NCI-H1092 (cell line): ENCODE measurements at places on chromosomes 13 and 19.

DNA sequence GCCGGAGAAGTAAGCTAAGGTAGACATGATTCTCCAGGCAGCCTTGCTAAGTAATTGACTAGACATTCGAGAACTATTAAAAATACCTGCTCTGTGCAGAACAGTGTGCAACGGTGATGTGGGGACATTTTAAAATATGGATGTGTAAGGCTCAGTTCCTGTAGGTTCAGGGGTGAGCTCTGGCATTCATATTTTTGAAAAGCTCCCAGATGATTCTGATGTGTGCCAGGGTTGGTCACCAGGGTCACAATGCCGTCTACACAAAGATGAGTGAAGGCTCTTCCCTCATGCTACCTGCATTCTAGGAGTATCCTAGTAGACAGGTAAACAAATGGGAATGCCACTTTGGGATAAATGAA is 702 bp upstream of the EPSTI1 start:
- DNase-seq: no peak

DNA sequence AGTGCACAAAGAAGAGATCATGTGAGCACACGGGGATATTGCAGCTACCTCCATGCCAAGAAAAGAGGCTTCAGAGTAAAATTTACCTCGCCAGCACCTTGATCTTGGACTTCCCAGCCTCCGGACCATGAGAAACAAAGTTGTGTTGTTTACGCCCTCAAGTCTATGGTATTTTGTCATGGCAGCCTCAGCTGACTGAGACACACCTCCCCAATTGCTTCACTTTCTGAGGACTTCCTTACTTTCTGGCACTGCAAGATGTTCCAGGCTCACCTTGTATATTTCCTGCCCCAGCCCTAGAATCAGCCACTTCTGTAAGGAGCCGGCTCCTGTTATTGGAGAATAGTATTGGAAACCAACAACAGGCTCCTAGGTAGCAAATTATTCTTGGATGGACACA is 6.6 kb upstream of the CEBPG start:
- no peak for DNase-seq

DNA sequence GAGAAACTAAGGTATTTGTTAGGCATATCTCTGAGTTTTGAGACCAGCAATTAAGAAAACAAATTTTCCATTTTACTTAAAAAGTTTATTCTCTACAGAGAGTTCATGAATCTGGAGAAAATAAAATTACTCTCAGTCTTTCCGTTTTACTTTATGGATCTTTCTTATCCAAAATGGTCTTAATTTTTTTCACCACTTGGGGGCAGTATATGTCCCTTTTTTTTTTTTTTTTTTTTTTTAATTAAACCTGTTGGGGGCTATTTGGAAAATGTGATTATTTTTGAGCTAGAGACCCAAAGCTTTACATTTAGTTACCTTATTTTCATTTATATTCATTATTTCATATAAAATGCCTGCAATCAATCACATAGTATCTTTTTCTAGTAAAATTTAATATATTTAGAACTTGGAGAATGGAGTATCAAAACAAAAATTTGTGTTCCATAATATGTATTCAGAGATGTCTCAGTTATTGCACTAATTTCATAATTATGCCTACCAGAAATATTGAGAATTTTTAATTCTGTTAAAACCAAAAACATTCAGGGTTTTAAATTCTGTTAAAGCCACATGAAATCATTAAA is 27.1 kb downstream of the PIBF1 start:
- no peak for DNase-seq

GRCh38 chr13:36096461-36097416 is 34.4 kb downstream of the DCLK1 start:
- no peak for DNase-seq

- no peak for DNase-seq
Observed at GRCh38 chr19:7083076-7083956, 13.8 kb downstream of the ZNF557 start.

DNA sequence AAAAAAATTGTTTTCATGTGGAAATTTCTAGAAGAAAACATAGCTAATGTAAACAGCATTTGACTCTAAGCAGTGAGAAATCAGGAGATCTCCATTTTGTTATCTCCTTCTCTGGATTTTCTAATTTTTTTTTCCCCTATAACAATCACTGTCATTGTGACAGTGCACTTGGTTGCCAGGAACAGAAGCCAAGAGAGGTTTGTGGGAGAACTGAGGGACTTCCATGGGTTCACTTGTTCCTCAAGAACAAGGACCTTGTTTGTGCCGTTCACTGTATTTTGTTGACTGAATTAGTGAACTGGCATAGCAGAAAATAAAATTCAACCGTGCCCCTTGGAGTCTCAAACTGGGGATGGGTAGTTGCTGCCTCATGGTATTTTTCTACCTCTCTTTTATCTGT is 17.1 kb downstream of the SHISA7 start:
- no peak for DNase-seq

- DNase-seq: no peak
Observed at GRCh38 chr13:76968041-76968440, 19.7 kb downstream of the ACOD1 start.

DNA sequence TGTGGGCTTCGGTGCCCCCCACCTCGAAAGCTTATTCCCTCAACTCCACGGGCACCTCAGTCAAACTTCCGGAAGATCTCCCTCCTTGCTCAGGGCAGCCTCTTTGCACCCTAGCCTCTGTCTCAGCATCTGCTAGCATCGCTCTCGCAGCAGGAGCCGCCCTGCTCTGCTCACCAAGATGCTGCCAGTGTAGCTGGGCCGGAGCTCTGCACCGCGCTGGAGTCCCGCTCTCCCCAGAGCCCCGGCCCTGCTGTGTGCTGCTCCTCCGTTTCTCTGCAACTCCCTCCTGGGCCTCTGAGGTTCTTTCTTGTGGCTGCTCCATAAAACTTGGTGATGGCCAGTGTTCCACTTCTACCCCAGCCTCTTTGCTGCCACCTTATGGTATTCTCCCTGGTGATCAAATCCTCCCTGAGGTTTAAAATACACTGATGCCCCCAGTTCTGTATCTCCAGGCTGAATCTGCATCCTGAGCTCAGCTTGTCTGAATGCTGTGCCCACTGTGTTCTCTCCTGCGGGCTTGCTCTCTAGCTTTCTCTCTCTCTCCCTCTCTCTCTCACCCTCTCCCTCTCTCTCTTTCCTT is 198.0 kb downstream of the UQCRFS1 start:
- no peak for DNase-seq

- peak; percentile 58 for DNase-seq
Observed at GRCh38 chr13:60282708-60283107, 114.3 kb upstream of the TDRD3 start.

DNA sequence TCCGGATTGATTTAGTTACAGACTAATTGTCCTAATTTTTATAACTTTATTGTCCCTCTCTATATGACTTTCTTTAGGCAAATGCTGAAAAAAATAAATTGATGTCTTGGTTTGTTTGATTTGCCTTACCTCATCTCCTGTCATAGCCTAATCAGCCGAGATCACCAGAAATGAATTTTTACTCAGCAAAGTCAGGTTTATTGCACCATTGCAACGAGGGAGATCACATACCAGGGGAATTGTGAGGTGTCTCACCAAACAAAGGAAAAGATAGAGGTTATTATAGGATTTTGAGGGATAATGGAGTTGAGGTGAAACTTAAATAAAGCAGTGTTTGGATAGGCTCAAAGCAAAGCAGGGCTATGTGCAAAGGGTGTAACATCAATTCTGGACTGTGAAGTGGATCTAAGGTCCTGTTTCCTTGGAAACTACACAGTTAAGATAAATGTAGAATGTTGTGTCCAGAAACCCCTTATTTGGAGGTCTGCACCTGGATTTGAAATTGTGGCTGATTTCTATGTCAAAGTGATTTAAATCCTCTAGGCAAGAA is 372.6 kb downstream of the OXGR1 start:
- DNase-seq: no peak

DNA sequence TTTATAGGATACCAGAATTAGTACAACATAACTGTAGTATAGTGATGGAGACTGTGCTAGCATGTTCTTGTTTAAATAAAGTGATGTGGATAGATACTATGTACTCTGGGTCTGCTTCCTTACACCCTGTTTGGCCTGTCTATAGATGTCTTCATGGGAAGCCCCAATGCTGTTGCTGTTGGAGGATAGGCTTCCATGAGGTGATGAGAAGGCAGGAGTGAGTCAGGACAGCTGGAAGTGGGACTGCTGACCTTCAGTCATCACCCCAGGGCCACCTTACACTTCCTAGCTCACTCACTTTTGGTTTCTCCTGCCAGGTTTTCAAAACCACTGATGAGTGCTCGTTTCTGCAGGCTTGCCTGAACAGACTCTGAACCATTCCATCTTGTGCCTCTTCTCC is 4.2 kb downstream of the KCTD4 start:
- no peak for DNase-seq

GRCh38 chr19:1856698-1857603 is 6.4 kb downstream of the KLF16 start:
- DNase-seq: no peak

GRCh38 chr19:10279737-10280442 is 6.9 kb upstream of the ICAM4 start:
- DNase-seq: no peak

- DNase-seq: peak; percentile 1
Observed at GRCh38 chr19:53772943-53773342, 51.2 kb downstream of the NLRP12 start.

DNA sequence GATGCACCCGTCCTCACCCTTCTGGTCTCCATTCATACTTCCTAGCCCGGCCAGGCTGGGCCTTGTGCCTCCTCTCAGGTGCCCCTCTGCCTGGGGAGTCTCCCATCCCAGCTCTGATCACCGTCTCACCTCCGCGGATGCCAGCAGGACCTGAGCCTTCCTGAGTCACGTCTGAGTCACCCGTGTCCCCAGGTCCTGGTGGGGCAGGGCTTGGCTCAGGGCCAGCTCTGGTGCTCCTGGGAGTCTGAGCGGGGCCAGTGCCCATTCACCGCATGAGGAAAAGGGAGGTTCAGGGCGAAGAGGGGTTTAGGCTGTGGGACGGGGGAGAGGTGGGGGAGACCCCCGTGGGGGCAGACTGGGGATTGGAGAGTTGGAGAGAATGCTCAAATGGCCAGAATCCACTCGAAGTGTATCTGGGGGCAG is 593 bp downstream of the ATP8B3 start:
- DNase-seq: no peak

- DNase-seq: no peak
Observed at GRCh38 chr13:89113744-89114143, 1442.6 kb downstream of the SLITRK5 start.

DNA sequence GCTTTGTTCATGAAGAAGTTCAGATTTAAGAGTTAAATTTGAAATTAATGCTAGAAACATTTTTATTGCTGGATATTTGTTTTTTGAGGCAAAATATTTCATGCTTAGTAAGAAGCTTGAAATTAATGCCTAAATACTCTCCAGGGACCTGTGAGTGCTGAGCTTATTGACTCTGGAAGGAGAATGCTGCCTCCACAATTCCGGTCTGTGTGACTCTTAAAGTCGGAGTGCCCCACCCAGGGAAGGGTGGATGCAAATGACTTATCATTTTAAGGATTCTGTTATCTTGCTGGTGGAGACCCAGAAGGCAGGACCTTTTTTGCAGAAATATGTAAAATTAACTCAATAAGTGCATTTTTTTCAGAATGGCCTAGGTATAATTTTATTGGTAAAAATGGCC is 143.8 kb upstream of the RXFP2 start:
- no peak for DNase-seq

GRCh38 chr19:35048911-35049411 is 7.4 kb downstream of the HPN start:
- DNase-seq: no peak

- no peak for DNase-seq
Observed at GRCh38 chr19:14655726-14656125, 18.9 kb downstream of the ADGRE3 start.

GRCh38 chr13:83057119-83057518 is 825.2 kb downstream of the SLITRK1 start:
- no peak for DNase-seq

DNA sequence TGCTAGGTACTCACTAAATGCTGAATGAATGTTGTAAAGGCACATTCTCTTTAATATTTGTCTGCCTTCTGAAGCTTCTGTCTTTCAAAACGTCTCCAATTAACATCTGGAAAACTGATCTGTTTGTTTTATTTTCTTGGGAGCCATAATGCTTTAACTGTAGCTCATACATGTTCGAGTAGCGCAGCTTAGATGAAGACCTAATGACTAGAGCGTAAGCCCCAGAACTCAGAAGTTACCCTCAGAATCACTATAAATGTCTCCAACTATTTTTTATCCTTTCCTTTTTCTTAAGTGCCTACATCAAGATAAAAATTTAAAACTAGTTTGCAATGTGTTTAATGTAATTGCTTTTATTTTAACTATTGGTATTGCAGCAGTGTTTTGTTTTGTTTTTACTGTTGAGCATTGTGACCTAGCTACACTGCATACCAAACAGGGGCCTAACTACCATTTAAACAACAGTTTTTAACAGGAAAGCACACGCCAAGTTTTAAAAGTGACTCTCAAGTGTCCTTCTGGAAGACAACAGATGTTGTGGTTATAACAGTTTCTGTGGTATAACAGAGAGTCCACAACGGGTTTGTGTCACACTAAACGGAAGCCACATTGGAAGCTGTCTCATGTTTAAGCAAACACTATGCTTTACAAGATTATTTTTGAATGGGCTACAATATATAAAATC is 42.0 kb downstream of the MRPL57 start:
- DNase-seq: no peak

DNA sequence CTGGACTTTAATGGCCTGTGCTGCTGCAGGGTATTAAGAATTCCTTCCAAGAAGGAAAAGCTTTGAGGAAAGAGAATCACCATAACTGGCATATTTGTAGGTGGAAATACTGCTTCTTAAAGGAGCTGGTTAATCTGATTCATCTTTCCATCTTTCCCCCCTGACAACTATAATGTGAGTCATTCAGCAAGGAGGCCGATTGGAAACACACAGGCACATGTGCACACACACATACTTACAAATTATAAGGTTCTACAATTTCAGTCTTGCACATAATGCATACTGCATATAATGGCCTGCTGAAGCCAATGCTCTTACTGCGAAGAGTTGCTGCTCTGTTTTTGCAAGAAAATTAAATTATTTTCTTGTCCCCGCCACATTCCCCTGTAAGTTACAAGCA is 78.8 kb upstream of the TPP2 start:
- DNase-seq: no peak

- DNase-seq: no peak
Observed at GRCh38 chr19:43476606-43477005, 11.2 kb upstream of the LYPD3 start.

- DNase-seq: no peak
Observed at GRCh38 chr13:39729156-39729555, 73.7 kb downstream of the COG6 start.

DNA sequence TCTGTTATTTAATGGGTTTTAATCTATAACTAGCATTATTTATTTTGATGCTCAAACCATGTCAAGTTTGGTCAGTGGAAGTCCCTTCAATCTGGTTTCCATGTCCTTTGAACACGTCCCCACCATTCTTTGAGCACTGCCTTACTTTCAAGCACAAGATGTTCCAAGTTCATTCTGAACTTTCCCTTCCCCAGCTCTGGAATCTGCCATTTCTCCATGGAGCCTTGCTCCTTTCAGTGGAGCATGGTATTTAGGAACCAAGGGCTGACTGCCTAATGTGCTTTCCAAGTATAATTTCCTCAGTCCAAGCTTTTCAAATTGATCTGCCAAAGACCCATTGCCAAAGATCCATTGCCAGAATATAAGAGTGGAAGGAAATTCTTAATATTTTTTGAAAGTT is 1.1 kb upstream of the ZNF546 start:
- DNase-seq: no peak
